Fibroblast of skin of left biceps (primary cell): ENCODE measurements at places on chromosomes 16 and 17.

- DNase-seq = no peak
Measured at GRCh38 chr17:50237901-50238300, 36.4 kb upstream of the TMEM92 start.

GRCh38 chr17:60155427-60155814 is 5.6 kb downstream of the CA4 start:
- DNase-seq = no peak

DNA sequence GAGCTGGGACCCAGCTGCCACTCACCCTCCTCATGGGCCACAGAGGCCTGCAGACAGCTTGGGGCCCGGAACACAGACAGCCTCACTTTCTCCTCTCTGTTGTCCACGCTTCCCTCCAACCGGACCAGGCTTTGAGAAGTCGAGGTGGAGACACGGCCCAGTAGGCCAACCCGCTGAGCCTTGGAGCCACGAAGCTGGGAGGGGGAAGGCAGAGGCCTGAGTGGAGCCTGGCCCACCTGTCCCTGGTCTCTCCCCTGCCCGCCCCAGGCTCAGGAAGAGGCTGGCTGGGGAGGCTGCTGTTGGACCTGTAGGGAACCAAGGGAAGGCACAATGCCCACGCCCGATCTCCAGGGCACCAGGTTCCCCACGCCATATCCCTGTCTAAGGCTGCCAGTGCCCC is 48.1 kb downstream of the RMI2 start:
- DNase-seq = no peak

DNA sequence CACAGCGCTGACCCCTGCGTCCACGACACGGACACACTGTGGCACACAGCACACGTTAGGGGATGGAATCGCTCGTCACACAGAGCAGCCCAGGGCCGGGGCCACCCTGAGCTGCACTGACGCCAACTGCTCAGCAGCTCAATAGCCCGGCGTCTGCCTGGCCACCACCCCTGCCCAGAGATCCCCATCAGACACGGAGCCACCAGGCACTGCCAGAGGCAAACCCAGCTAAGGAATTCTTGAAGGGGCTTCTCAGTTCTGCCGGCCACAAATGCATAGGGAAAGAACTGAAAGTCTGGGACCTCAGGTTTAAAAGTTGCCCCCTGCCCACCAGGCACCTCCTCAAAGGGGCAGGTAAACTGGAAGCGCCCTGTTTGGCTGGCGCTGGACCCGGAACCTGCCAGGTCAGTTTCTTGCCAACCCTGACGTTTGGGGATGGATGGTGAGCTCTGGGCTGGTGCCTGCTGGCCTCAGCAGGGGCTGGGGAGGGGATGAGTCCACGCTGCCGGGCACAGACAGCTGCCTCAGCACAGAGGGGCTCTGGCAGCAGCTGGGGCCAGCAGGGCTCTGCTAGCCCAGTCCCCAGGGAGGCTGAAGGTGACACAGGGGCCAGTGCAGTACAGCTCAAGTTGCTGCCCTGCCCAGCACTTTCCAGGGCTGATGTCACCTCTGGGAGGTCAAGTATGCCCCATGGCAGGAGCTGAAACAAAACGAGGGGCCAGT is 33.2 kb downstream of the TIMM22 start:
- DNase-seq = no peak

DNA sequence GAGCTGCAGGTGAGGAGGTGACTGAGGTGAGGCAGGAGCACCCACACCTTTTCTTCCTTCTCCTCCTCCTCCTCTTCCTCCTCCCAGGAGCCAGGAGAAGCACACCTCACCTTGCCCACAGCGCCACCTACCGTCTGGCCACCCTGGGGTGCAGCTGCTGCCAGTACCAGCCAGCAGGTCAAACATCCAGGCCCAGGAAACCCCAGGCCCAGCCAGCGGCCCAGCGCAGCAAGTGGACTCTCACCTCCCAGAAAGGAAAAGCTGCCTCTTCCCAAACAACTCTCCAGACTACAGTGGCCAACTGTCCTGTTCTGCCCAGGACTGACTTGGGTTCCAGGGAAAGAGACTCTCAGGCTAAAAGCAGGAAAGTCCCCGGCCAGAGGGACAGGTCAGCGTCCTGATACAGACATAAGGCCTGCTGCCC is 22.7 kb downstream of the PEMT start:
- no peak for DNase-seq

- no peak for DNase-seq
Measured at GRCh38 chr17:50584749-50585148, 24.2 kb downstream of the CACNA1G start.

GRCh38 chr17:82091264-82092066 is 6.6 kb downstream of the FASN start:
- no peak for DNase-seq

- no peak for DNase-seq
Measured at GRCh38 chr17:17367931-17368330, 64.8 kb downstream of the NT5M start.

DNA sequence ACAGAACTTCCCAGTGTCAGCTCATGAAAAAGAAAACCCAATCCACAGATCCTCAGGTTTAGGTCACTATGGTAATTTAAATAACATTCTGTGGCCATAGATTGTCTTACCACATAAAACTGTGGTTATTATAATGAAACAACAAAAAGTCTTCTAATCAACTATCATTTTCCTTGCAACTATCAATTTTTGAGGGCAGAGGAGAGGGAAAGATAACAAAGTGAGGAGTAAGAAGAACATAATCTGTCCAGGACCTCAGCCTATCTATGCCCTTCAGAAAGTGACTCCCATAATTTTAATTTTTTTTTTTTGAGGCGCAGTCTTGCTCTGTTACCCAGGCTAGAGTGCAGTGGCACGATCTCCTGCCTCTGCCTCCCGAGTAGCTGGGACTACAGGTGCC is 4.0 kb upstream of the GGNBP2 start:
- no peak for DNase-seq

- DNase-seq = peak; percentile 72
Measured at GRCh38 chr17:73027130-73027741, 65.3 kb downstream of the SLC39A11 start.

GRCh38 chr16:11499295-11500089 is 87.2 kb downstream of the LITAF start:
- no peak for DNase-seq

GRCh38 chr17:41510251-41511065 is 5.0 kb upstream of the KRT13 start:
- no peak for DNase-seq

DNA sequence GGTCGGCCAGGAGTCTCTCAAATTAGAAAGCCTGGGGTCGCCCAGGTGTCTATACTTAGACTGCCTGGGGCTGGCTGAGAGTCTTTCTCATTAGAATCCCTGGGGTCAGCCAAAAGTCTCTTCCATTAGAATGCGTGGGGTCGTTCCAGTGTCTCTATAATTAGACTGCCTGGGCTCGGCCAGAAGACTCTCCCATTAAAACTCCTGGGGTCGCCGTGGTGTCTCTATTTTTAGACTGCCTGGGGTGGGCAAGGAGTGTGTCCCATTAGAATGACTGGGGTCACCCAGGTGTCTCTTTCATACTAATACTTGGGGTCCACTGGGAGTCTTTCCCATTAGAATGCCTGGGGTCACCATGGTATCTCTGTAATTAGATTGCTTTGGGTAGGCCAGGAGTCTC is 2227.7 kb downstream of the TP53TG3F start:
- DNase-seq = no peak

- no peak for DNase-seq
Measured at GRCh38 chr16:6189216-6189615, 1091.6 kb upstream of the EEF2KMT start.

DNA sequence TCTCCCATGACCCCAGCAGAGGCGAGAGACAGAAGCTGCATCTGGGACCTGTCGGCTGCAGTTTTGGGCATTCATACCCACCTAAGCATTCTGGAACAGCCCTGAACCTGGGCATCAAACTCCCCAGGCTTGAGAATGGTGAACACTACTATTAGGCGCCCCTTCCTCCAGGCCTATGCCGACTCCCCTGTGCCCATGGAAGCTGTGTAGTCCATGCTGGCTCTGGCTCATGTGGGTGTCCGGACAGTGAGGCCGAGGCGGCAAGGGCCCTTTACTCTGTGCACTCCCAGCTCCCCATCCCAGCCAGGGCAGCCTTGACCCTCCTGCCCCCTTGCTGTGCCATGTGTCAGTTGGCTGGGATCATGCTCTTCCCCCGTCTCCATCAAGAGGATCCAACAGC is 89.0 kb upstream of the TOB1 start:
- no peak for DNase-seq

- DNase-seq = no peak
Measured at GRCh38 chr16:11738742-11739544, 3.7 kb downstream of the TXNDC11 start.

DNA sequence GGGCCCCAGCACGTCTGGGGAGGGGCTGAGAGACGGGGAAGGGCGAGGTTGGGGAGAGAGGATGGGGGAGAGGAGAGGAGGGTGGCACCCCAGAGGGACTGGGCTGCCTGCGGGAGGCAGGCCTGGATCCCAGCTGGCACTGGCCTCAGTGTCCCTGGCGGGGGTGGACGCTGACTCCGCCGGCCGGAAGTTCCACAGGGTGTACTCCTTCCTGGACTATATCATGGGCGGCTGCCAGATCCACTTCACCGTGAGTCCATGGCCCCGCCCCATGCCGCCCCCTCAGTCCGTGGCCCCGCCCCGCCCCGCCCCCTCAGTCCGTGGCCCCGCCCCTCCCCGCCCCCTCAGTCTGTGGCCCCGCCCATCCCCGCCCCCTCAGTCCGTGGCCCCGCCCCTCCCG is 11.3 kb downstream of the CPNE7 start:
- no peak for DNase-seq

GRCh38 chr17:61302953-61303816 is 96.5 kb upstream of the TBX2 start:
- no peak for DNase-seq

- DNase-seq = peak; percentile 51
Measured at GRCh38 chr17:67245073-67245693, at the start of gene HELZ. HELZ (minus strand) TSS chr17:67245196; CDS start chr17:67218804, 26,392 bp downstream.

DNA sequence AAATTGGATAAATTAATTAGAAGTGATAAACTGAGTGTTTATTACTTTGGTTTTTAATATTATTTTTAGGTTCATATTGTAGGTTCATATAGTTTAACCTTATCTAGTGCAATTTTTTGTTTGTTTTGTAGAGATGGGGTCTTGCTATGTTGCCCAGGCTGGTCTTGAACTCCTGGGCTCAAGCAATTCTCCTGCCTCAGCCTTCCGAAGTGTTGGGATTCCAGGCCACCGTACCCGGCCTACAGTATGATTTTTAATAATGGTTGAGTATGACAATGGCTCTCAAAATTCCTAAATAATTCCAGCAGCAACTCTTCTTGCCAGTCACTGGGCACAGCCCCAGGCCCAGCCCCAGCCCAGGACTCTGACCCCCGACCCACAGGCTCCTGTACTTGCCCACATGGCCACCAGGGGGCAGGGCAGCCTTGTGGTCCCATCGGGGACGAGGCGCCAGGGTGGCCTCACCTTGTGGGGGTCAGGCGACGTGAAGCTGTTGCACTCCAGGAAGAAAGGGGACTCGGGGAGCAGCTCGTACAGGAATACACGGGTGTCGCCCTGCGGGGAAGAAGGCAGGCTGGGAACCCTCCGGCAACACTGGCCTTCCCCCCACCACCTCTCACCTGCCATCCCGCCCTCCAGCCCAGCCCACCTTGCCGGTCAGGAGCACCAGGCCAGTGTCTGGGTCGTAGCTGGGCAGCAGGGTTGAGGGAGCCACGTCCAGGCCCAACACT is 7.9 kb upstream of the PAM16 start:
- no peak for DNase-seq

DNA sequence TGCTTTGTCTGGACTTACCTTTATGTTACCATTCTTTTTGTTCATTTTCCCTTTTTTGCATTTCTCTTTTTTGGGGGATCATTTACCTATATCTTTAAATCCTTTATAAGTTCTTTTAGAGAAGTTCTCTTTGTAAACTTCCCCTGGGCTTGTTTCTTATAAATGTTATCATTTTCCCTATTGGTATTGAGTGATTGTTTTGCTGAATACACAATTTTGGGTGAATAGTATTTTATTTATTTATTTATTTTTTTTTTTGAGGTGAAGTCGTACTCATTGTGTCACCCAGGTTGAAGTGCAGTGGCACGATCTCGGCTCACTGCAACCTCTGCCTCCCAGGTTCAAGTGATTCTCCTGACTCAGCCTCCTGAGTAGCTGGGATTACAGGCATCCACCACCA is 18.4 kb downstream of the TBX21 start:
- no peak for DNase-seq

DNA sequence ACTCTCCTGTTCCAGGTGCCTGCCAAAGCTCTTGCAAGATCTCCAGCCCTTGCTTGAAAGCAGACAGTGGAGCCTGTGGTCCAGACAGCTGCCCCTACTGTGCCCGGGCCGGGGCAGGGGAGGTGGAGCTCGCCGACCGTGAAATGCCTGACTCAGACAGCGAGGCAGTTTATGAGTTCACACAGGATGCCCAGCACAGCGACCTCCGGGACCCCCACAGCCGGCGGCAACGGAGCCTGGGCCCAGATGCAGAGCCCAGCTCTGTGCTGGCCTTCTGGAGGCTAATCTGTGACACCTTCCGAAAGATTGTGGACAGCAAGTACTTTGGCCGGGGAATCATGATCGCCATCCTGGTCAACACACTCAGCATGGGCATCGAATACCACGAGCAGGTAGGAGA is 17.7 kb downstream of the CACNA1G start:
- DNase-seq = no peak

DNA sequence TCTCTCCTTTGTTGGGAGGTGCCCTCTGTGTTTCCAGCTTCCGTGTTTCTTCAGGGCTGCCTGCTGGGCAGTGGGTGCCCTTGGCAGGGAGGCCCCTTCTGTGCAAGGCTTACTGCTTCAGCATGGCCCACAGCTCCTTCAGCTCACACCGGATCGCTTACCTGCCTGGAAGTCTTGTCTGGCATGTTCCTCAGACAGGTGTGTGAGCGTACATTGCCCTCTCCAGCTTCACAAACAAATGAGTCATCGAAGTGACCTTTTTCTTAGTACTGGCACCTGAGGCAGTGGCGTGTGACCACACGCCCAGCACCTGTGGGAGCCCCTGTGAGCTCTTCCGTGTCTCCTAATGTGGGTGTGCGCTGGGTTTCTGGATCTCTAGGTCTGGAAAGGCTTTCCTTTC is 3.5 kb downstream of the RAB40C start:
- DNase-seq = no peak

DNA sequence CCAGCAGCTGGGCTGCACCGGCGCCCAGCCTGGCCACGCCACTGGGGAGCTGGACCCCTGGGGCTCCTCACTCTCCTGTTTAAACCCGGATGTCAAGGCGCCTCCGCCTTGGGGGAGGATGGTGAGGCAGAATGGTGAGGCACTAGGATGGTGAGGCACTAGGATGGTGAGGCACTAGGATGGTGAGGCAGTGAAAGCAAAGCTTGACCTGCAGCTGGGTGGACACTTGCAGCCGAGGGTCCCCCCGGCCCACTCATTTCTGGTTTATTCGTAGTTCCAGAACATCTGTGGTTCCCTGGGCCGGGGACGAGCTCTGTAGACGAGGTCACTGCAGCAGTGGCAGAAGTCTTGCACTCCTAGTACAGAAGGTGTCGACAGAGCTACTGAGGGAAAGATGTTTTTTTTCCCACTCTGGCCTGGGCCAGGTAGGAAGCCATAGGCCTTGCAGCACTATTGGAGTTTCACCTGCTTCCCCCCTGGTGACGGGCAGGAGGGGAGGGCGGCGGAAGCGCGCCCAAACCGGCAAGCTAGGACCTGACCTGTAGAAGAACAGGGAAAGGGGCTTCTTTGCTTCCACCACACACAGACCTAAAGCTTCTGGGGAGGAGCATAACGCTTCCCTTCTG is 1.1 kb upstream of the HNF1B start:
- DNase-seq = no peak
